Endothelial cell of umbilical vein (primary cell): ENCODE measurements at places on chromosomes 13 and 19. TPM values are rescaled to one million over a fixed set of nuclear protein-coding genes. Genes with fewer than 3 reads are reported as not detected.

DNA sequence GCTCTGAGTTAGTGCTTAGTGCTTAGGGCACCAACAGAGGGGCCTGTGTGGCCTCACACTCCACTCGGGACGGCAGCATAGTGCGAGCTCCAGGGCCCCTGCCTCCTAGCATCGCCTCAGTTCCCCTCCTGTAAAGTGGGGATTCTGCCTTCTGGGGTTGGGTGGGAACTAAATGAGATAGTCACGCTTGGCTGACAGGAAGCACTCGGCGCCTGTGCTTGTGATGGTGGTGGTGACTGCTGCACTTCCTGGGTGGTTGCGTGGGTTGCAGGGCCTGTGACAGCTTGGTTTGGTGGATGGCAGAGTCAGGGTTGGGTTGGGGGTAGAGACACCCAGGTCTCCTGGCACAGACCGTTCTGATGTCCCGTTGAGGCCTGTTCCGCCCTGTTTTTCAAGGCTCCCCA, 7.7 kb downstream of the PLEKHF1 start:
- no peak for DNase-seq
- H3K27ac ChIP-seq: no peak overlapping the region
- no peaks in the 10 kb centered on the region for H3K36me3 ChIP-seq

DNA sequence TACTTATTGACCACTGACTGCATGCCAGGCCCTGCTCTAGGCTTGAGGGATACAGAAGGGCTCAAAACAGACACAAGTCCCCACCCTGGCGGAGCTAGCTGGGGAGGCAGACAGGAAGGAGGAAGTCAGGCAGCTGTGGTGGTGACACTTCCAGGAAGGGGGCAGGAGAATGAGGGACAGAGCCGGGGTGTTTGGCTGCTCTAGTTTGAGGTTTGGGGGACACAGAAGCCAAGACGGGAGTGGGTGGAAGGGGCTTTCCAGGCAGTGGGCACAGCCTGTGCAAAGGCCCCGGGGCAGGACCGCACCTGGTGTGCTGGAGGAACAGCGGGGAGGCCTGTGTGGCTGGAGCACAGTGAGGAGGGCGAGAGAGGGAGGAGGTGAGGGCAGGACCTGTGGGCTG, 4.0 kb downstream of the MRPL54 start:
- H3K4me3 ChIP-seq: no peak overlapping the region
- peaks cover 2% of the 10 kb centered on the region for H3K36me3 ChIP-seq
- peaks cover 17% of the 10 kb centered on the region for H3K4me1 ChIP-seq
- no peak overlapping the region for H3K27ac ChIP-seq

DNA sequence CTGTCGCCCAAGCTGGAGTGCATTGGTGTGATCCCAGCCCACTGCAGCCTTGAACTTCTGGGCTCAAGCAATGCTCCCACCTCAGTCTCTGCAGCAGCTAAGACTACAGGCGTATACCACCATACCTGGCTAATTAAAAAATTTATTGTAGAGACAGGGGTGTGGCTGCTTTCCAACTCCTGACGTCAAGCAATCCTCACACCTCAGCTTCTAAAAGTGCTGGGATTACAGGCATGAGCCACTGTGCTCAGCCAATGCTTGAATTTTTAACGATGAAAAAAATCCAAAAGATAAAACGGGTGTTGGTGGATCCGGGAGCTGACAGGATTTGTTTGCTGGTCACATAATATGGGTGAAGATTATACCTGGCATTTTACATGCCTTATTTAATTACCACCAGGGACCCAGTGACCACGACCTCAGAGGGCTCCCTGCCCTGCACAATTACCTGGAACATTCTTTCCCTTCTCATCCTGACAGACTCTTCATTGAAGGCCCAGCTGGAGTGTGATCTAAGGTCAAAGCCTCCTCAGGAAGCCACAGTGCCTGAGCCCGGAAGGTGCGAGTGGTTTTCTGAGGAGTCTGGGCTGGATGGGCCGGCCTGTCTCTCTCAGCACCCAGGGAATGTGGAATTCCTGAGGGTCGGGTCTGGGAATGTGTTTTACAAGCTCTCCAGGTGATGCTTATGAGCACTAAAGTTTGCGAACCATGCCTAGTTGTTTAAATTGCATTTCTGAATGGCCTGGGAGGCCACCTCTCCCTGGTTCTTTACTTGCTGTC, 193.3 kb downstream of the USP12 start:
- no peaks in the 10 kb centered on the region for H3K36me3 ChIP-seq
- H3K27ac ChIP-seq: no peak overlapping the region
- no peaks in the 10 kb centered on the region for H3K27me3 ChIP-seq
- no peak for DNase-seq
- H3K4me3 ChIP-seq: no peak overlapping the region

- H3K27ac ChIP-seq: no peak overlapping the region
- H3K4me3 ChIP-seq: no peak overlapping the region
- peaks cover 16% of the 10 kb centered on the region for H3K4me1 ChIP-seq
- peaks cover 5% of the 10 kb centered on the region for H3K36me3 ChIP-seq
- H3K27me3 ChIP-seq: no peaks in the 10 kb centered on the region
- DNase-seq: peak; percentile 10
Observed at GRCh38 chr13:29513002-29513980, 82.2 kb downstream of the SLC7A1 start.

The ISYNA1 gene
- 70.2 and 74.1 TPM in 2 replicates for total RNA-seq

The PPFIA3 gene
- total RNA-seq: 2.0 and 2.6 TPM in 2 replicates

The TECR gene
- total RNA-seq: 109 and 110 TPM in 2 replicates
